ENCODE measurements at places on chromosomes 7 and 10.

- H3K36me3 ChIP-seq: no peaks in the 10 kb centered on the region
- no peak for DNase-seq
- no peak overlapping the region for H3K4me3 ChIP-seq
- no peak overlapping the region for H3K27ac ChIP-seq
These were observed 101.6 kb downstream of the DYNC2I1 start for GRCh38 chr7:158957921-158958491.

DNA sequence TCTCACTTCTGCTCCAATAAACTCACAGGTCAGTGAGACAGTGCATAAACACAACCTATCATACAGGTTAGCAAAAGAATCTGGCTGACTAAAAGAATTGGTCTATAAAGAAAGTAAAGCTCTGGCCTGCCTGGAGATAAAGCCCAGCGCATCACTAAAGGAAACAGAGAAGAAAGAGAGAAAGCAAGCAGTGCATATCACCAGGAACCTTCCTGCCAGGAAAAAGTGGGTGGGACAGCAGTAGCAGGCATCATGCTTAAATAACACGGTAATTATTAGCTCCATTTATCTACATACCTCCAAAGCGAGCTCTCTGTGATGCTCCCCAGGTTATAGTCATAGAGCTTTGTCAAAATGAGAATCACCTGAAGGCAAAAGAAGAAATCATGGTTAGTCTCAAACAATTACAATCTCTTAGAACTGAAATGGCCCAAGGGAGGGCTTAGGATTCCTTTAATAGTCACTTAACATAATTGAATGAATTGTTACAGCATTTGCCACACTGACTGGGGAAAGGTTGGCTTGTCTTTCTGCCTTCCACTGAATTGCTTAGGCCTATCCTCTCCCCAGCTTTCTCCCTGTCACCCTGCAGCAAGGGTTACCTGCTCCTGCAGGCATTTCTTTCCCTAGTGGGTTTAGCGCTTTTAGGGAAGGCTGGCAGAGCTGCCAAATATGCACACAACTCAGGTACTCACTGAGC, 208.1 kb downstream of the SORCS1 start:
- peak overlapping the region; percentile 91 for H3K27ac ChIP-seq
- H3K27me3 ChIP-seq: no peaks in the 10 kb centered on the region
- H3K36me3 ChIP-seq: no peaks in the 10 kb centered on the region
- H3K4me3 ChIP-seq: no peak overlapping the region

DNA sequence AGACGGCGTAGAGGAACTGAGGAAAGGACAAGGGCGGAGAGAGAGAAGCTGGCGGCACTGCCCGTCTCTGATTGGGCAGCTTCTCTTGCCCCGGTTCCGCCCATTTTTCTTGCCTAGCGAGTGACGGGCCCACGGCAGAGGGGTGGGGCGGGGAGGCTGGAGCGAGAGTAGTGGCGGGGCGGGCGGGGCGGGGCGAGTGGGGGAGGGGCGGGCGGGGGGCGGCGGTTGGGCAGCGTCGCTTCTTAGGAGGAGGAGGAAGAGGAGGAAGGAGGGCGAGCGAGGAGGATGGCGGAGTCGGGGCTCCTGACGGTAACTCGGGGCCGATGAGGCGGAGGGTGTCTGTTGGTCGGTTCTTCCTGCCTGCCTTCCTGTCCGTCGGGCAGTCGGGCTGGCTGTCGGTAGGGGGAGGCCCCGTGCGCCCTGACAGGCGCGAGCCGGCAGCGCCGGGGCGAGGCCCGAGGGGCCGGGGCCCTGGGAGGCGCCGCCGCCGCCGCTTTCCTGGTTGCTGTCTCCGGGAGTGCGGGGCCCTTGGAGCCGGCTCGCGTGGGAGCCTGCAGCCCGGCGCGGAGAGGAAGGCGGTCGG, at the start of gene SHOC2:
Gene SHOC2, plus strand, starts transcription at position 256 of the 583 bp plus-strand sequence. CDS start 44,755 bp downstream, outside the sequence.
- H3K27me3 ChIP-seq: no peaks in the 10 kb centered on the region
- H3K27ac ChIP-seq: peak within 1 kb of the TSS; percentile 98
- H3K4me1 ChIP-seq: peaks cover 24% of the 10 kb centered on the region
- no peak for DNase-seq

- no peaks in the 10 kb centered on the region for H3K36me3 ChIP-seq
These were observed 33.6 kb downstream of the GPER1 start for GRCh38 chr7:1121476-1121875.

GRCh38 chr7:116588225-116588624, 63.4 kb downstream of the CAV1 start:
- H3K4me1 ChIP-seq: peaks cover 16% of the 10 kb centered on the region
- no peak for DNase-seq
- no peaks in the 10 kb centered on the region for H3K36me3 ChIP-seq

DNA sequence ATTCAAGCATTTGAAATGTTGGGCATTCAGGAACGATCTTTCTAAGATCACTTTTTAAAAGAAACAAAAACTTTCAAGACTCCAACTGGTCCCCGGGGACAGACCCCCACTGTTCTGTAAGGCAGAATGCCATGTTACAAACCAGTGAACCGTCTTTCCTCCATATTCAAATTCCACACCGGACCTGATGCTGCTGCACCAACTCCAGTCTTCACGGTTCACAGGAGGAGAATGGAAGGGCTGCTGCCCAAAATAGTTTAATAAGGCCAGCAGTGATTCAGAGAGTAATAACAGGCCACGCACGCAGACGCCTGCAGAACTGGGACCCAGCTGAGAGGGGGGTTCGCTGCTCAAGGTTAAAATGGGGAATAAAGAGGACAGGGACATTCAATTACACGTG, 47.2 kb downstream of the OSBPL3 start:
- no peak overlapping the region for H3K27ac ChIP-seq
- no peak overlapping the region for H3K4me3 ChIP-seq
- H3K27me3 ChIP-seq: no peaks in the 10 kb centered on the region
- no peaks in the 10 kb centered on the region for H3K36me3 ChIP-seq

GRCh38 chr7:20223356-20223755, 6.2 kb upstream of the MACC1 start:
- H3K36me3 ChIP-seq: no peaks in the 10 kb centered on the region
- no peaks in the 10 kb centered on the region for H3K4me1 ChIP-seq
- no peak overlapping the region for H3K27ac ChIP-seq
- H3K4me3 ChIP-seq: no peak overlapping the region

DNA sequence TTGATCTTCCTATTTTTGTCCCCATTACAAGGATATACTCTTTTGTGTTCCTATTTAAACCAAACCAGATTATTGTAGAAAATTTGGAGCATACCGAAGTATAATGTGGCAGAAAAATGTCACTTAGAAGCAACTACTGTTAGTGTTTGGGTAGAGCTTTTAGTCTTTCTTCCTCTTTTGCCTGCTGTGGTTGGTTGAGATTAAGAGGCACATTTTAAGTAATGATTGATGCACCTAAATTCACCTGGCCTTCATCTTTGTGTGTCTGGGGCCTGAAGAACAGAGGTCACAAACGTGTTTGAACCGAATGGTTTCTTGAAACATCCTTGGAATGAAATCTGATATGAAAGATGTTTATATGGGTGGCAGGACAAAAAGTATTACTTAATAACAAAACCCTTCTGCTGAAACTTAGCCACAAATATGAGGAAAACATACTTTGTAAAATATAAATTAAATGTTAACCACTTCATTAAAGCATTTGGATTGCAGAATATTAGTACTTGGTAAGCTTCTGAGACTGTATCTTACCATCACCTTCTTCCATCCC, 2.6 kb downstream of the BPGM start:
- peak overlapping the region; percentile 28 for H3K27ac ChIP-seq
- DNase-seq: no peak
- H3K27me3 ChIP-seq: no peaks in the 10 kb centered on the region
- H3K36me3 ChIP-seq: no peaks in the 10 kb centered on the region
- peaks cover 58% of the 10 kb centered on the region for H3K4me1 ChIP-seq
- H3K4me3 ChIP-seq: no peak overlapping the region
